ENCODE measurements at places on chromosomes 11 and 22.

- DNase-seq = no peak
These were observed 395 bp upstream of the HIPK3 start for GRCh38 chr11:33256813-33257159.

GRCh38 chr11:130397780-130398179 lies 30.6 kb downstream of the ADAMTS8 start:
- DNase-seq = no peak

DNA sequence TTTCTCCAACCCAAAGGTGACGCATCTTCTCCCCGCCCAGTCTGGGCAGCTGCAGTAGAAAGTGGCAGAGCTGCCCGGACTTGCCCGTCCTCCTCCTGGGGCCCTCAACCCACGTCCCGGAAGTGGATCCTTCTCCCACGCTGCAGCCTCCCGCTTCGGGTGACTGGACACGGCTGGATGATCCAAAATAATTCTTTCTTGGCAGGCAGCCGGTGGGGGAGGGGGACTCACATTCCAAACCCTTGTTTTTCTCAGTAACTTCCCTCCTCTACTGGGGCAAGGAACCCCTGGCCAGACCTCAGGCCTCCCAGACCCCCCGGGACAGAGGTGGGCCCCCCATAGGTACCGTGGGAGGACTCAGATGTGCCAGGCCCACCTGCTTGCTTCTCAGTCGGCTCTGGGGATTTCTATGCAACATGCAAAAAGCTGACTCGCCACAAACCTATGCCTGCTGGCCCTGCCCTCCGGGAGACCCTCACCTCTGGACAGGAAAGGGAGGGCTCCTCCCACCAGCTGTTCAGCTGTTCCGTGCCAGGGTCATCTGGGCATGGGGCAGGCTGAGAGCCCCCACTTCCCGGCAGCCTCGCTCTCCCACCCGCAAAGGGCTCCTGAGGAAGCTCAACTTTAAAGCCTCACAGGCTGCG lies 1.4 kb downstream of the PLXNB2 start:
- DNase-seq = no peak

DNA sequence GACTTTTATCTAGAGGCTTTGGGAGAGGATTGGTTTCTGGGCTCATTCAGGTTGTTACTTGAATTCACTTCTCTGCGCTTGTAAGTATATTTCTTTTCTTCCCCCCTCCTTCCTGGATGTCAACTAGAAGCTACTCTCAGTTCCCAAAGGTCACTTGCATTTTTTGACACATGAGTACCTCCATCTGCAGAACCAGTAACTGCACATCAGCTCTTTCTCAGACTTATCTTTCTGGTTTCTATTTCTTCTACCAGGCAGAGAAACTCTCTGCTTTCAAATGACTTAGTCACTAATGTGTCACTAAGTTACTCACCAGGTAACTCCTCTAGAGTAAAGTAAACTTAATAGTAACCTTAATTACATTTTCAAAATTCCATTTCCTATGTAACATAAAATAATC lies 773.0 kb upstream of the LUZP2 start:
- no peak for DNase-seq

GRCh38 chr22:49609207-49609876 lies 218.3 kb downstream of the BRD1 start:
- no peak for DNase-seq

GRCh38 chr22:44444341-44445306 lies 53.4 kb downstream of the RTL6 start:
- no peak for DNase-seq

DNA sequence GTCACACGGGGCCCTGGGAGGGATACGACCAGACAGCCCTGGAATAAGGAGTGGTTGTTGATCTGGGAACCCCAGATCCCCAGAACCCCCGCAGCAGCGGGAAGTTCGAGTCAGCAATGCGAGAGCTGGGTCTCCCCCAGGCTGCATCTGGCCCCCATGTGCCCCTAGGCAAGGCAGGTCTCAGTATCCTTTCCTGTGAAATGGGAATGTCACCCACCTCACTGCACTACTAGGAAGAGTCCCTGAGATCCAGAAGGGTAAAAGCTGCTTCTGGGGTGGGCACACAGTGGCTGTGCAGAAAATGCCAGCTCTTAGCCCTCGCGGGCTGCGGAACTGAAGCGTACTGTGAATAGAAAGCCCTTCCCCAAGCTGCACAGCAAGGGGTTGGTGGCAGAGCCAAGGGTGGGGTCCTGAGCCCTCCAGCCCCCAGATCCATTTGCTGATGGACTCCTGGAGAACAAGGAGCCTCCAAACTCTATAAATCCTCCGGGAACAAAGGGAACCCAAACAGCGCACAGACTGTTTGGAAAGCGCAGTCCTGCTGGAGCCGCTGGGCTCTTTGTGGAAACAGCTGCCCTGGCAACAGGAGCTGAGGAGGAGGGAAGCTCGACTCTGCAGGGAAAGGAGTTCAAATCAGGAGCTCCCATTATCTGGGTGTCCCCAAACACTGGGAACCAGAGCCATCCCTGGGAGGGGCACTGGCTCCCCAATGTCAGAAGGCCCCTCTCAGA lies 68.2 kb upstream of the SHISAL1 start:
- no peak for DNase-seq

GRCh38 chr11:17814546-17814945 lies 80.0 kb downstream of the KCNC1 start:
- no peak for DNase-seq

DNA sequence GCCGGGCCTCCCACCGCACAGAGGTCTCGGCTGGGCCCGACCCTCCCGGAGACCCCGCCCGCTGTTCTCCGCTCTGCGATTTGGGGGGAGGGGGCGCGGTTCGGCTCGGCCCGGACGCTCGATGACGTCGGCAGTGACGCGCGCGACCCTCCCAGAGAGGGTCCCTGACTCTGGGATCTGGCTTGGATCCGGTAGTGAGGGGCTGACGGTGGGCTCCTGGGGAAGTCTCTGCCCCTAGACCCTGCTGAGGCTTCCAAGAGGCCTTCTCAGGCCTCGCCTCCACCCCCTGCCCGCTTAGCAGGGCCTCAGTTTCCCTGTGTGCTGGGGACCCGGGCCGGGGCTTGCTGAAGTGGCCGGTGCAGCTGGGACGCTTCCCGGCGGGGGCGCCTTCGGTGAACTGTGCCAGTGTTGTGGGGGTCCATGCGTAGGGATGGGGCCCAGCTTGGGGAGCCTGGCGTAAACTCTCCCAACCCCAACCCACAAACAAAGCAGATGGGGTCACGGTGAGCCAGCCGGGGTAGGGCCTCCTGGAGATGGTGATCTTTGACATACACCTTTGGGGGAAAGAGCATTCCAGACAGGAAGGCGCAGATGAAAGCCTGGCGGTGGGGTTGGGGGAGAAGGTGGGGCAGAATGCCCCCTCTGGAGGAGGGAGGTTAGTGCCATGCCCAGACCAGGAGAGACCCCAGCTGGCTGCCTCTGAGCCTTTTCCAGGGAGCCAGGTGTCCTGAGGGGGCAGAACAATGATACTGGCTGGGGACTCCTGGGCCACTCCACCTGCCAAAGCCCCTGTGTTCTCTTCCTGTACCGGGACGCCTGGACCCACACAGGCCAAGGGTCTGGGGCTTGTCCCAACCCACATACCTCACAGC lies 1.0 kb downstream of the B4GALNT4 start:
- DNase-seq = no peak

DNA sequence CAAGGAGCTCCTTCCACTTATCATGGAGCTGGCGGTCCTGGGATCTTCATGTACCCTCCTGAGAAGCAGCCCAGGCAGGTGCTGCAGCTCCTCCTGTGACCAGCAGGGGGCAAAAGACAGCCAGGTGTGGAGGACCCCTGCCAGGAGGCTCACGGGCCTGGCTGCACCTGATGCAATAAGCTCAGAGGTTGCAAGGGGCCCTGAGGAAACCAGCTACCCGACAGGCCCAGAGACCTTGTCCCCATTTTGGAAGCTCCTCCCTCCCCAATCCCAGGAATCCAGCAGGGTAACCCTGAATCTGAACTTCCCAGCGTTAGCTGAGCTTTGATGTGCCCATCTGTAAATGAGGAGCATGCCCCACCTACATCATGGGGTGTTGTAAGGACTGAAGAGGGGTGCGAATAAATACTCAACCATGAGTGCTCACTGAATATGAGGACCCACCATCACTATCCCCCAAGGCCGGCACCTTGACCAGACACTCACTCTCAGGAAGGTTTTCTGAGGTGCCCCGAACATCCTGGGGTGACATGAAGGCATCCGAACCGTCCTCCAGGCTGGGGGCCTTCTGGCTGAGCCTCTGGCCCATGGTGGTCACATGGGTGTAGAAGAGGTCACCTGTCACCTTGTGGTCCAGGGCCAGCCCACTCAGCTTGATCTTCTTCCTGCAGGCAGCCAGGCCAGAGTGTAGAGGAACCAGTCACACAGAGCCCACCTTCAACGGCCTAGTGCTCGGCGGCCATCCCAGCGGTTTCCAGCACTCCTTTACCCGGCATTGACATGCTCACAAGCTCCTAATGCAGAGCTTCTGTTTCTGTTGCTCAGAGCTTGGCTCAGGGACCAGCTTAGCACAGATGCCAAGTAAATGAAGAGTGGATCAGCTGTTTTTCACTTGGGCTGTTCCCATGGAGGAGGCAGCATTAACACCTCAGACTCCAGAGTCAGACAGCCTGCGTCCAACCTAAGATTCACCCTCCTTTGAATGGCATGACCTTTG lies 21.7 kb downstream of the SLC43A1 start:
- peak; percentile 68 for DNase-seq

DNA sequence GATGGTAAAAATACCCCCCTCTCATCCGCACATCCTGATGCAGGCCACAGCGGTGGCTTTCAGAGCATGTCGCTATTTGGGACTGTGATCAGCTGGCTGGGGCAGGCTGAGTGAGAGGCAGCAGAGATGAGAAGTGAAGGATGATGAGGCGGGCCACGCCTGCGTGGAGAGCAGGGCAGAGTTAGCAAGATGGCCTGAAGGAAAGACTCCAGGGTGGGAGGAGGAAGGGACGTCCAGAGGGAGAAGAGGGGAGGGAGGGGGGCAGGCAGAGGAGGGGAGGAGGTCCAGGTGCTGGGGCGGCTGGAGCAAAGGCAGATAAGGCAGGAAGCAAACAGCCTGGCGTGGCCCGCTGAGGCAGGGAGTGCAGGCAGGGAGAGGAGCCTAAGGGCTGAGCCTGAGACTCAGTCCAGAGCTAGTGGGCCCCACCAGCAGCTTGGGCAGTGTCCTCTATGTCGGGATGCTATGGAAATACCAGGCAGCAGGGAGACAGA lies 29.1 kb downstream of the LRFN4 start:
- DNase-seq = no peak

DNA sequence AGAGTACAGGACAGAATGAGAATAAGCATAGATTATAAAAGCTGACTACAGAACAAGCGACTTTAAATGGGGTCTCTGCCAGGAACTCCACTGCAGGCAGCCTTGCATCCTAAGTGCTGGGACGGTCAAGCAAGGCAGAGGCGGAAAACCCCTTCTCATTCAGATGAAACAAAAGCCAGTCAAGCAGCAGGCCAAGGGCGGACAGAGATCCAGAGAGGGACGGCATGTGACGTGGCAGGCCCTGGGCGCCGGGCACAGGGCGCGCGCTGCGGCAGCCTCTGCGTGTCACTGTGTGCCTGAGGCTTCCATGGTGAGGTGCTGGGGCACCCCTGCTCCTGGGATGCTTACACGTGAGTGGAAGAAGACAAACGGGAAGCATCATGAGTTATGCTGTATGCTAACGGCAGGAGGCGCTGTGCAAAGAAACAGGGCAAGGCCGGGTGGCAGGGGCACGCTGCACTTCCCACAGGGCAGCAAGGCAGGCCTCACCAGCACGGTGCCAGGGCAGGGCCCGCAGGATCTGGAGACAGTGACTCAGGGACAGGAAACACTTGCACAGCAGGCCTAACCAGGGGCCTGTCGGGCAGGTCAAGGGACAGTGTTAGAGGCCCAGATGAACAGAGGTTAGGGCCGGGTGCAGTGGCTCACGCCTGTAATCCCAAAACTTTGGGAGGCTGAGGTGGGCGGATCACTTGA lies 6.2 kb downstream of the TOLLIP start:
- no peak for DNase-seq

DNA sequence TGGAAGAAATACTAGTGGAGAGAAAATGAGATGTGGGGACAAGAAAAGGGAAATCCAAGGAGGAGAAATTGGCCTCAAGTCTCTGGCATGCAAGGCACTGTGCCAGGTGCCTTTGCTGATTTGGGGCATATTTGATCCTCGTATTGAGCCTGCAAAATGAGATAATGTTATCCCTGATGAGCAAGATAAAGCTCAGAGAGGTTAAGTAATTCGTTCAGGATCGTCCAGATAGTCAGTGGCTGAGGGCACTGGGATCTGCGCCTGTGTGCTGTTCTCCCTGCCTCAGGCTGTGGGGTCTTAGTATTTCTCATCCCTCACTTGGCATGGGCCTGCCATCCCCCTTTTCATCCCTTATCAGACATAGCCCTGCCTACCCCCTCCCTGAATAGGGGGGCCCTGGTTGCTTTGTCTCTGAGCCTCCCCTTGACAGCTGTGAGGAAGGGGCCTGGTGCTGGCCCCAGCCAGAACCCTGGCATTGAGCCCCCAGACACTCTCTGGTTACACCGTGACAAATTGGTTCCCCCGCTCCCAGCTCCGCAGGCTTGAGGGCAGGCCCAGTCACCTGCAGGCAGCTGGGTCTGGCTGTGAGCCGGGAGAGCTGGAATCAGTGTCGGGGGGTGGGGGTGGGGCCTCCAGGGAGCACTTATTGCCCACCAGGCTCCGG lies 85.7 kb downstream of the NECTIN1 start:
- no peak for DNase-seq

DNA sequence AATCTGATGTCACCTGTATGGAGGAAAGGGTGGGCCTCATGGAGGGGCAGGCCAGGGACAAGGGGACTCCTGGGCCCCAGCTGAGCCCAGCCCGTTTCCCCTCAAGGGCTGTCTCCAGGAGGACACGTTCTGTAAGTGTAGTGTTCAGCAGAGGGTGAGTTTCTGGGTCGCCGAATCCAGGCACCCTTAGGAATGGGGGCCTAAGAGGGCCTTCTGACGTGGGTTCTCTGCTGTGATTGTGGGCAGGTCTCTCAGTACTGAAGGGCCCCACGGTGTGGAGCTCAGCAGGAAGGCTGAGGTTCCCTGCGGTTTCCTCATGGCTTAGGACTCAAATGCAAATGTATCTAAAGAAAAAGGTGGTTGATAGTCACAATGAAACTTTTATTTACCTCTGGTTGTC lies 6.5 kb downstream of the PTDSS2 start:
- DNase-seq = no peak

DNA sequence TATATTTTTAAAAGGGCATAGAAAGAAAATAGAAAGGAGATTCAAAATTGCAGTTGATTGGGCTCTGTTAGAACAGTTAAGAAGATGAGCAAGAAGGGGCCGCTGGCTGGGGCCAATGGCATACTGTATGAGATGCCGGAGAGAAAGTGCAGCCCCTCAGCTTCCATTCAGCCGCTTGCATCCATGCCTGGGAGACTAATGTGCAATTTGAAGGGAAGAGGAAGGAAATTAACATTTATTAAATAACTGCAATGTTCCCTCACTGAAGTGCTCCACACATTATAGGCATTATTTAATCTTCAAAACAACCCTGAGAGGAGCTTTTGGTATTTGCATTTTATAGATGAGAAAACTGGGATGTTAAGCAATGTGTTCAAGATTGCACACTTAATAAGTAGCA lies 44.7 kb upstream of the CSNK2A3 start:
- DNase-seq = no peak

- no peak for DNase-seq
These were observed 551.4 kb downstream of the BUD13 start for GRCh38 chr11:116221351-116221750.

GRCh38 chr11:64885367-64886286 lies 7.2 kb upstream of the EHD1 start:
- DNase-seq = no peak

GRCh38 chr11:61102667-61103571 lies 630 bp downstream of the CD5 start:
- DNase-seq = no peak

All from stimulated activated CD4-positive, alpha-beta T cell treated with anti-CD3 and anti-CD28 coated beads, Interleukin-15, amount 100 ng/mL, for 1 hour (primary cell).